ENCODE measurements at places on chromosomes 6 and 20.

GRCh38 chr6:8245726-8246125 lies 143.4 kb upstream of the EEF1E1 start:
- DNase-seq: no peak

DNA sequence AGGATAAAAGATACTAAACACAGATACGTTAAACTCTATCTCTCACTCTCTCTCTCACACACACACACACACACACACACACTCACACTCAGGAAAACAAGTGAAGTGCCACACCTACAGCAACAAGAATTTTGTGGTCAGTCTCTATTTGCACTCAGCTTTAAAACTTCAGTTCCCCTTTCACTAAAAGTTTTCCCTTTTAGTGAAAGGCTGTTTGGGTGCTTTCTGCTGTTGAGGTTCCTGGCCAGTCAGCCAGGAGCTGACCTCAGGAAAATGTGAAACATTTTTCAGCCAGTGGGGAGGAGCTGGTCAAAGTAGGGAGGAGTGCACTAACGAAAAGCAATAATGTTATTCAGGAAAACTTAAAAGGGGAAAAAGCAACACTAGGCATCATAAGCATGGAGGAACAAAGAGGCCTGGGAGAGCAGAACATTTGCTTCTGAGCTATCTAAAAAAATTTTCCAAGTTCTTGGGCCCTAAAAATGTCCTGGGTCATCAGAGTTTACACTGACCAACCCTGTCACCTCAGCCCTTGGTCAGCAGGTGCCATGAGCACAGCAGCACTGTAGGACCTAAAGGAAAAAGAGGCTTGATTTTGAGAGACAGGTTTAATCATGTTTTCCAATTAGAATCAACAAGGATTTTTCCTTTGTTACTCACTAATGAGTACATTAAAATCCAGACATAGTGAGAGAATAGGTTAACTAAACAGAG lies 30.7 kb upstream of the NT5E start:
- DNase-seq: no peak

- DNase-seq: no peak
These were observed 61.7 kb downstream of the SLC2A10 start for GRCh38 chr20:46771195-46771588.

DNA sequence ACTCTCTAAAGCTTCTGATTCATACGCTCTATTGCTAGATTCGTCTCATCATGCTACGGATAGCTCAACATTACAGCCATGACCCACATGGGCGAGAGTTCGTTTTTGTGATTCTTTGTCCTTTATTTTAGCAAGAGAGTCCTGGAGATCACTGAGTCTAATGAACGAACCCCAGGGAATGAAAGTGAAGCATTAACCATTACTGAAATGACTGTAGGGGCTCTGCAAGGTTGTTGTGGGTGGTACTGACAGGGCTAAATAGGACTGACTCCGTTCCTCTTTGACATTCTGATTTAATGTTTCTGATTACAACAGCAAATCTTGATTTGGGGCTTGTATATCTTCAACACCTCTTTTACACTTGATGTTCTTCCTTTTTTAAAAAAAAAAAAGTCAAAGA lies 13.7 kb upstream of the RTF2 start:
- no peak for DNase-seq

DNA sequence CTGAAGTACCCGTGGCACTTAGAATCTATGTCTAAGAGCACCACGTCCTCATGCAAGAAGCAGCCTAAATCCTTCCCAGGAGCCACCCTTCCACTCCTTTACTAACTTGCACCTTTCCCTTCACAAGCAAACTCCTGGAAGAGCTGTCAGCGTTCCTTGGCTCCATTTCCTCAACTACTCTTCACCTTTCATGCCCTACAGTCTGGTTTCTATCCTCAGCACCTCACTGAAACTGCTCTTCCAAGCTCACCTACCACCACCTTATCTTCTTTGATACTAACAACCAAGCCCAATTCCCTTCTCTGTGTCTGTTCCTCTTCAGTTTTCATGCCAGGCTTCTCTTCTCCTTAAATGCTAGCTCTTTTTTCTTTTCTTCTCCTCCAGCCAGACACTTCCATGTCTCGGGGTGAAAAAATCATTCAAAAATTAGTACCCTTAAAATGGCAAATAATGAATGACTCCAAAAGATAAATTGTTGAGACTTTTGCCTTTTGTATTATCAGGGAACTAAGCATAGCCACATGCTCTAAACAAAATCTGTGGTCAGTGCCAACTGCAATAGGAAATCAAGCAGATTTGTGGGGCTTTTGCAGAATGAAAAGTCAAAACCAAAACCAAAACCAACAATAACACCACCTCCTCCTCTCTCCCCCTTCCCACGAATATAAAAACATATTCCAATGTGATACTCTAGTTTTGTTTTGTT lies 149.6 kb upstream of the KCNK16 start:
- no peak for DNase-seq

- DNase-seq: no peak
These were observed 9.9 kb downstream of the HAO1 start for GRCh38 chr20:7930343-7930742.

- DNase-seq: no peak
These were observed 30.2 kb downstream of the MYLIP start for GRCh38 chr6:16158943-16159557.

DNA sequence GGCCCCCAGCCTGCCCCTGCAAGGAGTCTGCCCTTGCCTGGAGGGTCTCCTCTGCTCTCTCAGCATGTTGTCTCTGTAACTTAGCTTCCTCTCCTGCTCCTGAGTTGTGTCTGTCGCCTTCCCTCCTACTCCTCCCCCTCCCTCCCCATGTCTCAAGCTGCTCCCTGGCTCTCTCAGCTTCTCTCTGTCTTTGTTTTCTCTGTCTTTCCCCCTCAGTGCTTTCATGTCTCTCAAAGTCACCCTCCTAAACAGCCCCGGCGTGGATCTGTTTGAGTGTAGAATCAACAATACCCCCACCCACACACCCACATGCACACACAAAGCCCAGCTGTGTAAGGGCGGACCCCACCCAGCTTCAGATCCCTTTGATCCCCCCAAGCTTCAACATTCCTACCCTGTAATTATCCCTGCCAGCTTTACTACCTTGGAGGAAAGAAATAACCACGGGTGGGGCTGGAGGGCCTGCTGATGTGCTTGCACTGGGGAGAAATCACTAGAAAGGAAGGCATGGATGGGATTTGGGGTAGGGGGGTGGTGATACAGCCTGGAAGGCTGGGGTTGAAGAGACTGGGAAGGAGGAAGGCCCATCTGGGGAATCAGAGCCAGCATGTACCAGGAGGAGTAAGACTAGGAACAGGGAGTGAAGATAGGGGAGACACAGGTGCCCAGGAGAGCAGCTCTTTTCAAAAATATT lies 1.0 kb upstream of the LY6G6D start:
- DNase-seq: no peak

DNA sequence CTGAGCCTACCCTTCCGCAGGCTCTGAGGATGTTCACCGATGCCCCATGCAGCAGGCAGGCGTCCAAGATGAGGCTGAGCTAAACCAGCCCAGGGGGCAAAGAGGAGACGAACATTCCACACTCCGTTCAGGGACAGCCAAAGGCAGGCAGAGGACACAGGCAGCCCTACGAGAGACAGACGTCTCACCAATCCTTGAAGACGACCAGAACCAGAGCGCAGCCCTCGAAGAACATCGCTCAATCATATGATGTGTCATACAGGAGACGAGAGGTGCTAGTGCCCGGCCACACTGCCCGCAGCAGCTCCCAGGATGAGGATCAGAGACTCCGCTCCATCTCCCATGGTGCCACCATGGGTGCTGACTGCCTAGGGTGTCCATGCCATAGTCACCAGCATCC lies 35.6 kb upstream of the TMEM181 start:
- no peak for DNase-seq

- peak; percentile 28 for DNase-seq
These were observed 14.7 kb downstream of the UST start for GRCh38 chr6:148761527-148762011.

- no peak for DNase-seq
These were observed 4.7 kb upstream of the MOG start for GRCh38 chr6:29652198-29652584.

DNA sequence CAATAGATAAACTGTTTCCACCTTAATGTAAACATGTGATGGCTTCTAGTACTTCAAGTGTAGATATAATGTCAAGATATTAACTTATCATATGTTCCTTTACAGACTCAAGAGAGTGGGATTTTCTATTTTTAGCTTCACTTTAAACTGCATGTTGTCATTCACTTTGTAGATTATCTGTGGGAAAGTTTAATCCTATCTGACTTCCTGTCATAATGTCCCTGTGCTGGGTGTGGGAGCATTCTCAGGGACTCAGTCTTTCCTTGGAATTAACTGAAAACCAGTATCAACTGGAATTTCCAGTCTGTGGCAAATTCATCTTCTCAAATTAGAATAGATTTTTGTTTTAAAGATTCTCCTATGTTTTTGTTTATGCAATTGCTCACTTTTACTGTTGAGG lies 226.1 kb upstream of the FERMT1 start:
- no peak for DNase-seq

- DNase-seq: no peak
These were observed 21.0 kb downstream of the PHACTR3 start for GRCh38 chr20:59625214-59625922.

DNA sequence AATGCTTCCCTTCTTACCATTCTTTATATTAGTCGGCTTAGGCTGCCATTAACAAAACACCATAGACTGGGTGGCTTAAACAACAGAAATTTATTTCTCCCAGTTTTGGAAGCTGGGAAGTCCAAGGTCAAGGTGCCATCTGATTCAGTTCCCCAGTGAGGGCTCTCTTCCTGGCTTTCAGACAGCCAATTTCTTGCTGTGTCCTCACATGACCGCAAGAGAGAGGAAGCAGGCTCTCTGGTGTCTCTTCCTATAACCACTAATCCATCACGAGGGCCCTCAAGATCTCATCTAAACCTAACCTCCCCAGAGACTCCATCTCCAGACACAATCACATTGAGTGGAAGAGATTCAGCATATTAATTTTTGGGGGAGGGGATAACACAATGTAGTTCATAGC lies 193.0 kb upstream of the SGK1 start:
- no peak for DNase-seq
